ENCODE measurements at places on chromosomes 1 and 21.

- no peak for DNase-seq
These were observed 5.7 kb downstream of the S1PR1 start for GRCh38 chr1:101242324-101243050.

- DNase-seq = peak; percentile 49
These were observed 51.0 kb downstream of the GADD45A start for GRCh38 chr1:67735806-67736627.

DNA sequence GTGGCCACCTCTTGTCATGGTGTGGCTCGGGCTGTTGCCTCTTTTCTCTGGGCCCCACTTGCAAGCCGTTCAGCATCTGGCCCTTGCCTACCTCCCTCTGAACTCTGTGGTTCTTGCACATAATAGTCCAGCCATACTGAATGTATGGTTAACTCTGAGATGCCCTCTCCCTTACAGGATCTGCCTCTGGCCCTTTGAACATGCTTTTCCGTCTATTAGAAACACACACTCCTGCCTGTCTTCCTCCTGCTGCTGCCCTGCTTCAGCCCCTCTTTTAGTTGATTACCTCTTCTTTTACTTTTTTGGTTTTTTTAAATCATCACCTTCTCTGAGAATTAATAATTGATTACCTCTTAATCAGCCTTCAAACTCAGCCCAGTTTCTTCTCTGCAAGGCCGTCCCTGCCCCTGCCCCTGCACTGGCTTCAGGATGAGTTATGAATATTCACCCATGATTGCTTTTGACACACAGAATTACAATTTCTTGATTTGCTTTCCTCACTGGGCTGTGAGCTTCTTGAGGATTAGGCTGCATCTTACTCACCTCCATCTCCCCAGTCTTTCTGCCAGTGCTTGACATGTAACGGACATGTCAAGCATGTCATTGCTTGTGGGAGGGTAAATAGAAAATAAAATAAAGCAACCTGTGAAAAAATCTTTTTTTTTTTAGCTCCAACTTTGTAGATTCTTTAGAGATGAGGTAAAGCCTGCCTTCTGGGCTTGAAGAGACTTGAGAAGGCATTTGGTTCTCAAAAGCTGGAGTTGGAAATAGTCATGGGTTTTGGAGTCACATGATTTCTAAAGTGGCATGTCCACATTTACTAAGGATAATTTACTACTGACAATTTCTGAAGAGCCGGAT lies 158.3 kb downstream of the PLXNA2 start:
- no peak for DNase-seq

DNA sequence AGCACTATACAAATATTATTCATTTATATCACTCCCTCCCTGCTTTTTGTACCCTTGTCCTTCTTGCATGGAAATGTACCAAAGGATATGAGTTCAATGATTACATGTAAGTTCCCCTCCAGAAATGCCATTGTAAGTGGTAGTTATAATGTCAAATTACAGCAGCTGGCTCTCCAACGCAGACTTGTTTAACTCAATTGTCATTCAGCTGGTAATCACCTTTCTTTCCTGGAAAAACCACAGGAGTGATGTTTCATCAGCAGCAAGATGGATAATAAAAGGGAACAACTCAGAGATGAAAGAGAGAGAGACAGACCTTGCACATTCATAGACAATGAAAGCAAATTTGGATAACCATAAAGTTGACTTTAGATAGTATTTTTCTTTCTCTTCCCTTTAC lies 578.6 kb upstream of the PBX1 start:
- no peak for DNase-seq

DNA sequence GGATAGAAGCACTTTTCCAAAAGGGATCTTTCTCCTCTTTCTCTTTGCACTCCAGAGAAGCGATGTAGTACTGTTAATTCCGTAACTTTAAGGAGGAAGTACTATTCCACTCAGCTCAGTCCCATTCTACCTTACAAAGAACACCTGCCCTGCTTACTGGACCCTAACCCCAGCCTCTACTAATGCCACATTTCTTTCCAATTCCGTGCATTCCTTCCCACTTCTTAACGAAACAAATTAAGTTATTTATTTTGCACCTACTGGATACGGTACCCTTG lies 511 bp downstream of the NDC1 start:
- DNase-seq = no peak

- no peak for DNase-seq
These were observed 576.2 kb downstream of the NEGR1 start for GRCh38 chr1:71706029-71706671.

GRCh38 chr1:74714429-74715235 lies 18.2 kb downstream of the CRYZ start:
- DNase-seq = no peak

DNA sequence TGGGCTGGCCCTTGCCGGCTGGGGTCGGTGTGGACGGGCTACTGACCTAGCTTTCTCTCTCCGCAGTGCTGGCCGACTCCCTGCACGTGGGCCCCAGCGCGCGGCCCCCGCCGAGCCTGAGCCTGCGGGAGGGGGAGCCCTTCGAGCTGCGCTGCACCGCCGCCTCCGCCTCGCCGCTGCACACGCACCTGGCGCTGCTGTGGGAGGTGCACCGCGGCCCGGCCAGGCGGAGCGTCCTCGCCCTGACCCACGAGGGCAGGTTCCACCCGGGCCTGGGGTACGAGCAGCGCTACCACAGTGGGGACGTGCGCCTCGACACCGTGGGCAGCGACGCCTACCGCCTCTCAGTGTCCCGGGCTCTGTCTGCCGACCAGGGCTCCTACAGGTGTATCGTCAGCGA lies 34.9 kb downstream of the PTGFRN start:
- no peak for DNase-seq

- DNase-seq = no peak
These were observed 31.2 kb upstream of the FASLG start for GRCh38 chr1:172627702-172628101.

DNA sequence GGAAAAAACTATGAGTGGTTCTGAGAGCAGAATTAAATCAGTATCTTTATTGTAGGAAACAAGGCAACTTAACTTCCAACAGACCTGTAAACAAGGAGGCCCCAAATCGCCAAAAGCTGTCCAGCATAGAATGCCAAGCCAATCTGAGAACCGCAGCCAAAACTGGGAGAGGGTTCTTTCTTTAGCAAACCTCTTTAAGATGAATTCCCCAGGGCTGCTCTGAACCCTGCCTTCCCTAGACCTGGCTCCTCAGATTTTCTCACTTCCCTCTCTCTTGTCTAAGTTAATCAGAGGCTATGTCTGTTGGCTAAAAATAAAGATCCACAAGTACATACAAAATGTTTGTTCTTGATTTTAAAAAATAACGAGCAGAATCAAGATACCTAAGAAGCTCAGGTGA lies 141.4 kb downstream of the SMYD3 start:
- DNase-seq = no peak

All from liver (tissue), 10 donors.